ENCODE measurements at places on chromosomes 4 and X. TPM values are rescaled to one million over a fixed set of nuclear protein-coding genes. Genes with fewer than 3 reads are reported as not detected.

GRCh38 chr4:187128222-187128621 is 404.6 kb upstream of the FAT1 start:
- peak; percentile 61 for DNase-seq

GRCh38 chr4:169351872-169352271 is 81.1 kb upstream of the SH3RF1 start:
- DNase-seq, result no peak

- DNase-seq, result no peak
Measured at GRCh38 chr4:139913398-139913990, 240.5 kb downstream of the MAML3 start.

DNA sequence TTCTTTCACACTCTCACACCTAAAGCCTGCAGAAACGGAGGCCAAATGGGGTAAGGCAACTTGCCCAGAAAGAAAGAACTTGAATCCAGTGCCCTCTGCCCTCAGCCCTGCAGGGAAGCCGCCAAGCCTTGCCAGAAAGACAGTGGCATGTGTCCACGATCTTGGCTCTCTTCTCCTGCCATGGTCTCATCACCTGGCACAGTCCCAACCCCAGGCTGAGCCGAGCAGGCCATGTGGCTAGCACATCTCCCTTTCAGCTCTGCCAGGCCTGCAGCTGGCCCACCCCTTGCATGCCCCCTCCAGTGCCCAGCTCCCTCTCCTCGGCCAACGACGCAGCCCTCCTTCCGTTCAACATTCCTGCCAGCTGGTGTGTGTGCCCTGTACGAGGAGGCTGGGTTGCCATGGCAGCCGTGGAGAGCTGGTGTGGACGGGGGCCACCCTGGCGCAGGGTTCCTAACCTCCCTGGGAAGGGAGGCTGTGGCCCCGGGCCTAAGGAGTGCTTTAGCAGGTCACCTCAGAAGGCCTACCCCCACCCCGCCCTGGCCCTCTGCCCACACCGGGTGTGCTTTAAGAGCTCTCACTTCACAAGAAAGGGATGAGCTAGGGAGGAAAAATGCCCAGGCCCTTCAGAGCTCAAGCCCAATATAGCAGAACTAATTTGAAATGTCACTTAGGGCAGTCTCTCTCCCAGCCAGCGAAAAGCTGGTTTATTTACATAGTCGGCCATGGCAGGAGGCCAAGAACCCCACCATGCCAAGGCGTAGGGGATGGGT is 73.0 kb upstream of the PJA1 start:
- DNase-seq, result peak; percentile 78

DNA sequence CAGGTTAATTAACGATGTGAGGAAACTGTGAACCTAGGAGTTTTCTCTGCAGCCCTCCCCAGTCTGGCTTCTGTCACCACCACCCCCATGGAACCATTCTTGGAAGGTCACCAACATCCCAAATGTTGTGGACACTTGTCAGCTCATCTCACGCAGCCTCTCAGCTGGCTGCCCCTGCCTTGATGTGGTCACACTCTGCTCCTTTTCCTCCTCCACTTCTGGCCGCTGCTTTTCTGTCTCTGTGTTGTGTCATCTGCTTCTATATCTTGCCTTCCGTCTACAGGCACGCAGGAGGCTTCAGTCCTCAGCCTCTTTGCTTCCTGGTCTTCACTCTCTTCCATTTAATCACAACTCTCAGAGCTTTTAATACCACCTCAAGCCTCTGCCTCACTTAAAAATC is 371.5 kb upstream of the SLIT2 start:
- no peak for DNase-seq

GRCh38 chr4:17702641-17703040 is 78.8 kb downstream of the FAM184B start:
- no peak for DNase-seq

GRCh38 chr4:123092586-123092985 is 170.2 kb upstream of the NUDT6 start:
- DNase-seq, result no peak

GRCh38 chrX:39556056-39556455 is 541.7 kb downstream of the BCOR start:
- DNase-seq, result no peak

GRCh38 chr4:113935190-113935589 is 44.3 kb downstream of the ARSJ start:
- no peak for DNase-seq

DNA sequence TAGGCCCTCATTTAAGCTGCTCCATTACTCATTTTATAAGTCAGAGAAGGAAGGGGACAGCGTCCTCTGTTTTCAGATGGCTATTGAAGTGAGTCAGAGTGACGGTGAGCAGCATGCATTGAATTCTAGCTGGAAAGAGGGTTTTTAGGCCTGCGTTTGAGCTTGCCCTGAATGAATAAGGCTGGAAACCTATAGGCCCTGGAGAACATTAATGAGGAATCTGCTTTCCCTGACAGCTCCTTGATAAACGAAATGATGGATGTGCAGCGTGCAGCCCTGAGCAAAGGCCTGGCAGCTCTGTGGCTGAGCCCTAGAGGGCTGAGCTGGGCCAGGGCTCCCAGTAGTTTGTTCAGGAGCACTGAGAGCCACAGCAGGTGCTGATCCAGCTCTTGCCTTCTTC is 33.4 kb downstream of the TBL1X start:
- no peak for DNase-seq

- peak; percentile 72 for DNase-seq
Measured at GRCh38 chrX:107731831-107732502, 43.6 kb downstream of the TSC22D3 start.

- DNase-seq, result no peak
Measured at GRCh38 chr4:133799717-133800315, 401.8 kb downstream of the PABPC4L start.

GRCh38 chr4:104728380-104729122 is 233.9 kb upstream of the CXXC4 start:
- DNase-seq, result no peak

DNA sequence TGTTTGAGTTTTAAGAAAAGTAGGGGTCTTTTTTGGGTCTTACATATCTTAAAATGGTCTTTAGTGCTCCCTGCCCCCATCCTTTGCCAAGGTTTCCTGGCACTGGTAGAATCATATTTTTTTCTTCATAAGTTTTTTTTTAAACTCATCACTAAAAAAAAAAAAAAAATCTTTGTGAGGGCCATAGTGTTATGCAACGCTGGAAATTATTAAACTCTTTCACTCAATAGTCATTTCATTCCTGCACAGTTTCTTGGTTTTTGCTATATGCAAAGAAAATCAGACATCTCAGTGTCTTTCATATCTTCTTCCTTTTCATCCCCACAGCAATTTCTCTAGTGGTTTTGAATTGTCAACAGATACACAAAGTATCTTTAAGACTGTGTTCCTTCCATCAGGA is 95.6 kb downstream of the TMA16 start:
- DNase-seq, result no peak

GRCh38 chr4:21893136-21893535 is 55.4 kb downstream of the KCNIP4 start:
- DNase-seq, result no peak

- DNase-seq, result no peak
Measured at GRCh38 chr4:7171191-7171900, 21.0 kb upstream of the SORCS2 start.

- DNase-seq, result no peak
Measured at GRCh38 chrX:7261672-7262332, 113.8 kb upstream of the PUDP start.

DNA sequence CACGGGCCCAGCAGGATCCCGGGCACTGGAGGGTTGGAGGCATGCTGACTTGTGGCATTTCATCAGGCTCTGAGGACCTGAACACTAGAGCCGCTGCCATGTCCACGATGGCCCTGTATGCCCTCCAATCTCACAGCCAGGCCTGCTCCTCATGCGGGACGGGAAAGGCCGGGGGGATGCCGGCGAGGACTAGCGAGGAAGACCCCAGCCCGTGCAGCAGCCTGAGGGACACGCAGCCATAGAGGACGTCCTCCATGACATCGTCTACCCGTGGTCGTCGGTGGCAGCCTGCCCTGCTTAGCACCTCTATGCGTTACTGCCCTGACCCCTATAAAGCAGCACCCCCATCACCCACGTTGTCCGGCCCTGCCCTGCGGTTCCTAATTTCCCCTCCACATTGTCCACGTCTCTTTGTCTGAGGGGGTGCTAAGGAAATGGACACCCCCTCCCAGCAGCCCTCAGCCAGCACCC is 32.6 kb downstream of the HMX1 start:
- no peak for DNase-seq

- DNase-seq, result no peak
Measured at GRCh38 chr4:102259081-102259480, 86.2 kb downstream of the SLC39A8 start.

- DNase-seq, result no peak
Measured at GRCh38 chr4:44446801-44447562, 1.6 kb downstream of the KCTD8 start.

- DNase-seq, result no peak
Measured at GRCh38 chrX:43003204-43003565, 225.2 kb upstream of the PPP1R2C start.

DNA sequence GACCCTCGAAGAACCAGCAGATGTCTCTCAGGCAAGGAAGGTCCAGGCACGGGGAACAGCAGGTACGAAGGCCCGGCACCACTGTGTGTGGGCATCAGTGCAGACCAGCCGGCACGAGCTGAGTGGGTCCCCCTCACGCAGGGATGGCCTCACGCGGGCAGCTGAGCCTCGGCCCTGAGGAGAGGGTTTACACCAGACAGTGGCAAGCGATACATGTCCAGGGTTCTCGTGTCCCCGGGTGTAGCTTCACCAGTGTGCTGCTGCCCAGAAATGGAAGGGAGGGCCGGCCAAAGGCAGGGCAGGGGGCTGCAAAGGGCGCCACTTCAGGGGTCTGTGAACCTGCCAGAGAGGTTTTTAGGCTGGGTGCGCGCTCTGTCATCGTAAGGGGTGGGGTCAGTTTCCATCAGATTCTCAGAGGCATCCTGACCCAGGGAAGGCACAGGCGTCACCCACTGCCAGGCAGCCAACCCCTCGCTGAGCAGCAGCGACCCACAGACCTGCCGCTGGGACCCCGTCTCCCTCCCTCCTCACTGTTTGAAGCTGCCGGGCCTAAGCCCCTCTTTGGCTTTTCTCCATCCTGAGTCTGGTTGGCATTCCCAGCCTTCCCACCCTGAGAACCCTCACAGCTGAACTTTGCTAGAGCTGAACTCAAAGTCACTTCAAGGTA is 107.0 kb downstream of the CPZ start:
- DNase-seq, result no peak

DNA sequence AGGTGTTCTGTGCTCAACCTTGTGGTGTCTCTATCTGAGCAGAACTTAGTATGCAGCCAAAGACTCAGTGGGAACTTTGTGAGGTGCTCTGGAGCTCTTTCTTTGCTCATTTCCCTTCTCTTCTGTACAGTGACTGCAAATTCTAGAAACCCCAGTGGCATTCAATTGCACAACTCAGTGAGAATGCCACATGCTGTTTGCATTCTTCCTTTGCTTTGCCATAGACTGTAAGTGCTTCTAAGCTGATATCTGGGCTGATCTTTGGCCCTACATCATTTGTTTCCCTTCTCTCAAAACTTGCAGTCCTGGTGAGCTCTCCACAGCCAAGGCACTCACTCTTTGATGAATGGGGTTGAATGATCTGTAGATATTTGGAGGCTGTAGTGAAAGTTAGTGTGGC is 7.0 kb downstream of the PNMA3 start:
- no peak for DNase-seq

DNA sequence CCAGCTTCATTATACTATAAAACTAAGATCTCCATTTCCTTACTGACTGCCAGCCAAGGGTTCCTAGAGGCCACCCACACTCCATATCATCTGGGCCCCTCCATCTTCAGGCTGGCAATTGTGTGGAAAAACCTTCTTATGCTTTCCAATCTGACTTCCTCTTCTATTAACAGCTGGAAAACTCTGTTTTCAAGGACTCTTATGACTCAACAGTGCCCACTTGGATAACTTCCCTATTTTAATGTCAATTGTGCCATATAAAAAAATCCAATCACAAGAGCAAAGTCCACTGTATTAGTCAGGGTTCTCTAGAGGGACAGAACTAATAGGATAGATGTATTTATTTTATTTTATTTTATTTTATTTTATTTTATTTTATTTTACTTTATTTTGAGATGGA is 41.0 kb upstream of the CPEB2 start:
- no peak for DNase-seq

- no peak for DNase-seq
Measured at GRCh38 chr4:3811621-3812020, 45.4 kb downstream of the ADRA2C start.

- no peak for DNase-seq
Measured at GRCh38 chr4:900073-900472, 32.0 kb downstream of the GAK start.

DNA sequence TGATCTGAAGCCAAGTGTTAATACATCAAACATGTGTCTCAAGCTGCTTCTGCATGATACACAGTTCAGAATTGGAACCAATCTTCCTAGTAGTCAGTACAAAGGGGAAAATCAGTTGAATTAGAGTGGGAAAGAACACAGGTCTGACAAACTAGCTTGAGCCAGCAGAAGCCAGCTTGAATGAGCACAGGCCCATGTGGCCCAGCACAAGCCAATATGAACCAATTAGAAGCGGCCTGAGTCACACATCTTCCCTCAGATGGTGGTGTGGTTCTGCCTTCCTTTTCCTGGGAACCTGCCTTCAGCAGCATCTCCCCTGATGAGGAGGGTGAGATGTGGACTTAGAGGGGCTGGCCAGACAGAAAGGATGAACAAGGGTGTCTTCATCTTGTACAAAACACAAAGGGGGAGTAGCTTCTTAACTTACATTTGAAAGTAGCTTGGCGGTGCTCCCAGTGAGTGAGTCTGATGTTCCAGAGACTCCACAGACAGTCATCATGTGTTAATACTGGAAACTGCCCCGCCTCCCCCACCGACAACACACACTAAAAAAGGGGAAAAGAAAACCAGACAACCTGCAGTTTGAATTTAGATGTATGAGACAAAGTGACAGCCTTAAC is 72.0 kb downstream of the FRMPD4 start:
- no peak for DNase-seq

- no peak for DNase-seq
Measured at GRCh38 chr4:5192678-5193077, 141.4 kb downstream of the STK32B start.

XKRX gene
- total RNA-seq, result 0.34 TPM

CYLC1 gene
- not detected for total RNA-seq

VEGFD gene
- total RNA-seq, result not detected

UGT8 gene
- total RNA-seq, result 27.6 TPM

ZDHHC15 gene
- total RNA-seq, result 0.67 TPM

FLNA gene
- 142 TPM for total RNA-seq

ANOS1 gene
- not detected for total RNA-seq

RAI2 gene
- not detected for total RNA-seq

USP9X gene
- total RNA-seq, result 72.9 TPM

GRK4 gene
- total RNA-seq, result 3.8 TPM

STK26 gene
- 78.0 TPM for total RNA-seq

PPP3CA gene
- 36.2 TPM for total RNA-seq

PF4V1 gene
- not detected for total RNA-seq

GAGE12H gene
- not detected for total RNA-seq

SRPX2 gene
- 1.3 TPM for total RNA-seq

VMA21 gene
- 63.6 TPM for total RNA-seq

VBP1 gene
- 106 TPM for total RNA-seq

LEF1 gene
- 84.4 TPM for total RNA-seq

UGT2B15 gene
- not detected for total RNA-seq

GPM6B gene
- total RNA-seq, result 89.5 TPM

CNOT6L gene
- 26.0 TPM for total RNA-seq

TLR6 gene
- total RNA-seq, result 0.20 TPM

USP17L30 gene
- total RNA-seq, result not detected
